ENCODE measurements at places on chromosomes 1 and 21.

GRCh38 chr1:24555591-24556413 lies at the start of gene NCMAP:
NCMAP (plus strand) TSS chr1:24556087; CDS start chr1:24595431, 39,344 bp downstream.
- DNase-seq = peak; percentile 83

DNA sequence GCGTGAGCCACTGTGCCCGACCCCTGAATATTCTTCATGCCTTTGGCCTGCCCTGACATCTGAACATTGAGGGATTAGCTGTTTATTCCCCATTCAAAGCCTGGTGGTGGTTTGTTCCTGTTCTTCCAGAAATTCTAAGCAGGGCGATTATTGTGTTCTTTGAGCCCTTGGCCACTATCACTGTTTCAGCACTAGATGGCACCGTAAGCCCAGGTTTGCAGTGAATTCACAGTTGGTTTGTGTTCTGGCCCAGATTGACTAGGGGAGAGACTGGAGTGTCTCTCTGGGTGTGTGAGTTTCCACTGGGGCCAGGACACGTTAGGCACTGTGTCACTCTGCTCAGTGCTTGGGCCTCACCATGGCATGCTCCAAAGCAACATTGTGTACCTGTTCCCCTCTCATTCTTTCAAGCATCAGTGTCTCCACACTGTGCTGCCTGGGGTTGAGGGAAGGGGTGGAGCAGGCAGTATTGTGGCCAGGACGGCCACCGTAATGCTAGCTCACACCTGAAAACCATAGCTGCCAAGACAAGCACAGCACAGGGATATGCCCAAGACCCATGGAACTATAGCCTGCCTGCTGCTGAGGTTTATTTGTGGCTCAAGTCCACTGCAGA lies 52.7 kb downstream of the PKN2 start:
- peak; percentile 27 for DNase-seq

DNA sequence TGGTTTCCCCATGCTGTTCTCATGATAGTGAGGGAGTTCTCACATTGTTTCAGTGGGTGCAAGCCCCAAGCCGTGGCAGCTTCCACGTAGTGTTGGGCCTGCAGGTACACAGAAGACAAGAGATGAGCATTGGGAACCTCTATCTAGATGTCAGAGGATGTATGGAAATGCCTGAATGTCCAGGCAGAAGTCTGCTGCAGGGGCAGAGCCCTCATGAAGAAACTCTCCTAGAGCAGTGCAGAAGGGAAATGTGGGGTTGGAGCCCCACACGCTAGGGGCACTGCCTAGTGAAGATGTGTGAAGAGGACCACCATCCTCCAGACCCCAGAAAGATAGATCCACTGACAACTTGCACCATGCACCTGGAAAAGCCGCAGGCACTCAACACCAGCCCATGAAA lies 17.0 kb downstream of the GPR161 start:
- DNase-seq = no peak

- DNase-seq = no peak
Measured at GRCh38 chr1:66848193-66848592, 47.1 kb upstream of the INSL5 start.

- DNase-seq = no peak
Measured at GRCh38 chr1:237386362-237387143, 344.6 kb downstream of the RYR2 start.

DNA sequence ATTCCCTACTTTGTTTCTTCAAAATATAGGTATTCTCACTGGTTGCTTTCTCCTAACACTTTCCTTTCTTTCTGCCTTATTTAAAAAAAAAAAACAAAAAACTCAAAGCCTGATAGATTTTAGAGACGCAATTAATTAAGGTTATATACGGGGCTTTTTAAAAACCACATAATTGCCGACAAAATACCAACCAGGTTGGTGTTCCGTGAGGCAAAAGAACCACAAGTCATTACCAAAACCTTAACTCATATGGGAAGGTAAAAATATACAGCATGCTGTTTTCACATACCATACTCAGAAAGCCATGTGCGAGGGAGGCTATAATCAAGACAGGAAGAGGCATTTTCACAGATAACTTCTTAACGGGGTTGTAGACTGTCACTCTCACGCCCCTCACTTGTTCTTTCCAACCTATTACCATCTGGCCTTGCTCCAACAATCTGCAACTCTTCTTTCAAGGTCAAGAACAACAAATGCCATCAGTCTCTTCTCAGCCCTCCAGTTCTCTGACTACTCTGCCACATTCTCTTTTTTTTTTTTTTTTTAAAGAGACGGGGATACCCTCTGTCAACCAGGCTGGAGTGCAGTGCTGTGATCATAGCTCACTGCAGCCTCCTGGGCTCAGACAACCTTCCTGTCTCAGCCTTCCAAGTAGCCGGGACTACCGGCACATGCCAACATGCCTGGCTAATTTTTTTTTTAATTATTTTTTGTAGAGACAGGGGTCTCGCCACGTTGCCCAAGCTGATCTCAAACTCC lies 102.6 kb downstream of the APP start:
- DNase-seq = peak; percentile 17

DNA sequence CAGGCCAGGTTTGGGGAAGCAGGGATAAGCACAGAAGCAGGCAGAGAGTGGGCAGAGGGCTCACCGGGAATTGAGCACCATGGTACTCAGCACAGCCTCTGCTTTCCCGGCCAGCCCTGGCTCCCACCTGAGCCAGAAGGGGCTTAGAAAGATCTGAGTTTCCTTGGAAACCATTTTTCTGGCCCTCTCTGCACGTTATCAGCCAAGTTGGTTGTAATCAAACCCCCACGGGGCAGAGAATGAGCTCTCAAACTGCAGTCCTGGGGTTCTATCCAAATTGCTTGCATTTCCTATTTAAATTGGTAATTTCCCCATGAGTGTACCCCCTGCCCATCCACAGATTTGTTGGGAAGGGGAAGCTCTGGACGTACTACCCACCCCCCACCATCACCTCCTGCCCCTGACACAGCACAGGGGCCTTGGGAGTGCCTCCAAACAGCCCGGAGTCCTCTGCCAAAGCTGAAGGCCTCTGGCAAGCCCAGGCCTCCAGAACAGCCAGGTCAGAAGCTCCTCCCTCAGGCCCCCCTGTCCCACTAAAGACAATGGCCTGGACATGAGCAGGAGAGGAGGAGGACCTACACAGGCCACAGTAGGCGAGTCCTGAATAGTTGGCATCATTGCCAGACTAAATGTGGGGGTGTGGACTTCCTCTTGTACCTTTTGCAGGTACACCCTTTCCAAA lies 42.7 kb upstream of the GJB5 start:
- DNase-seq = no peak

GRCh38 chr1:183287191-183287675 lies 101.2 kb downstream of the LAMC2 start:
- no peak for DNase-seq

DNA sequence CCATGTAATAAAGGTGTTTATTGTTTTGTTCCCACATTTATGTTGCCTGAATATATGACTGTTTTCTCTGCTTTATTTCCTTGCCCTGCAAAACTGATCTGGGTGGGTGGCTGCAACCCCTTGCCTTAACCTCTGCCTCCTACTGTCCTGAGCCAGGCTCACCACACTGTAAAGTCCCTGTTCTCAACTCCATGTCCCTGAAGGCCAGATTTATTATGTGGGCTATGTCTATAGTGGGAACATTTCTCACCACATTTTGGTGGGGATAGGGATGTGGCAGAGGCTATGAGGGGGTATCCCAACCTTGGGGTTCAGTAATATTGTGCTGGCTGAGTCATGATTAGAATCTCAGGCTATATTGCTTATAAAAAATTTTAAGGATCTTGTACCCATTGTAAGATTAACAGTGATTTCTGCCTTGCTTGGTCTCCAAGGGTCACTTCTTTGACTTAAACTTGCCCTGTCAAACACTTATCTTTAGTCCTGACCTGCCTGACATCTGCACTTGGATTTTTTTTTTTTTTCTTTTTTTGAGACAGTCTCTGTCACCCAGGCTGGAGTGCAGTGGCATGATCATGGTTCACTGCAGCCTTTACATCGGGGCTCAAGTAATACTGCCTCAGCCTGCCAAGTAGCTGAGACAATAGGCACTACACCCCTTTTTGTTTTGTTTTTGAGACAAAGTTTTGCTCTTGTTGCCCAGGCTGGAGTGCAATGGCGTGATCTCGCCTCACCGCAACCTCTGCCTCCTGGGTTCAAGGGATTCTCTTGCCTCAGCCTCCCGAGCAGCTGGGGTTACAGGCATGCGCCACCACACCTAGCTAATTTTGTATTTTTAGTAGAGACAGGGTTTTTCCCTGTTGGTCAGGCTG lies 3.6 kb downstream of the RPS8 start:
- DNase-seq = no peak

DNA sequence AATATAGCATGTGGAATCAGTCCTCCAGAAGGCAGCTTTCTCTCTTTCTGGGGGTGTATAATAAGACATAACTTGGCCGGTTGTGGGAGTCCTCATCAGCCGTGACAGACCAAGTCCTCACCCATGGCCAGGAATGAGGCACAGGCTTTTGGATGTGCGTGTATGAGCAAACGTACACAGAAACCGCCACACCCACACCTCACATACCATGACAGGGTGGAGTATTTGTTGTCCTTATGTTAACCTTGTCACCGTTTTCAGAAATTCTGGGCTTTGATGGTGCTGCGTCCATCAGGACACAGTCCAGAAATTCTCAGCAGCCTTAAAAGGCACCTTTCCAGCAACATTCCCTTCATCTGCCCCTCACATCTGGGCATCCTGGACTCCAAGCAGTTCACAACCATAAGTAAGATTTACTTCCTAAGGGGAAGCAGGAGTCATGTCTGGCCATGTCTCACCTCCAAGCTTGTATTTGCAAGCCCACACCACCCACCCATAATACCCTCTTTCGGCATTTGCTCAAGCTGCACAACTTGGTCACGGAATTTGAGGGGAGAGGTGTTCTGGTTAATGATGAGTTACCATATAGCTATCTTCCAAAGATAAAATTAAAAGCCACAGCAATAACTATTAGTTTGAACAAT lies 12.4 kb downstream of the C1orf116 start:
- no peak for DNase-seq

- no peak for DNase-seq
Measured at GRCh38 chr1:168960595-168960994, 145.9 kb upstream of the ATP1B1 start.

DNA sequence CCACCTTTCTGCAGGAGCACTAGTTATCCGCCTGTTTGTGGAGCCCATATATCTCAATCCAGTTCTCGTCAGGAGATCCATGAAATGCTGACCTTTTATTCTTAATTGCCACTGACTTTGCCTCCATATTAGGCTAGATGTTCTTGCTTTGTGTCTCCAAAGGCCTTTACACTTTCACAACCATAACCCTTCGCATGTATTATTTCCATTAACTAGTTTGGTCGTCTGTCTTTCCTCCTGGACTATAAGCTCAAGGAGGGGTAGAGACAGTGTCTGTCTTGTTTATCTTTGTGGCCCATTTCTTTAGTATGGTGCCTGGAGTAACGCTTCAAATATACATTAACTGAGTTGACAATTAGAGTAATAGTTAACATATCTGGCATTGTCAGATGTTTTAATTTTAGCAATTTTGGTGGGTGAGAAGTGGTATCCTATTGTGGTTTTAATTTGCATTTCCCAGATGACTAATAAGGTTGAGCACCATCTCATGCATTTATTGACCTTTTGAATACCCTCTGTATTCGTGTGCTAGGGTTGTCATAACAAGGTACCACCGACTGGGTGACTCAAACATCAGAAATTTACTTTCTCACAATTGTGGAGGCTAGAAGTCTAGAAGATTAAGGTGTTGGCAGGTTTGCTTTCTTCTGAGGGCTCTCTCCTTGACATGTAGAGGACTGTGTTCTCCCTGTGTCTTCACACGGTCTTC lies 21.7 kb upstream of the IL12RB2 start:
- no peak for DNase-seq

DNA sequence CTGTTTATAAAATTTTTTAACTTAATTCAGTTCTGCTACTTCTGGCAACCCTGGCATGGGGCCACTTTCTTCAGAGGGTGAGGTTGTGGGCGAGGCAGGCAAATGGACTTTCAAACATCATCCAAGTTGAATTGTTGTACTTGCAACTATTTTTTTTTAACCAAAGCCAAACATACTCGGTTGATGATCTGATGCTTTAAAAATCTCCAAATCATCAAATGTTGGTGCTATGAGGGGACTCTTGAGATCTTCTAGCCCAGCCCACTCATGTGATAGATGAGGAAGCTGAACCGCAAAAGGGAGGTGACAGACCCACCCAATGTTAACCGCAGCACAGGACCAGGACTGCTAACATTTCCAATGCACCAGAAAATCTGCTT lies 6.7 kb downstream of the SLC1A7 start:
- no peak for DNase-seq

DNA sequence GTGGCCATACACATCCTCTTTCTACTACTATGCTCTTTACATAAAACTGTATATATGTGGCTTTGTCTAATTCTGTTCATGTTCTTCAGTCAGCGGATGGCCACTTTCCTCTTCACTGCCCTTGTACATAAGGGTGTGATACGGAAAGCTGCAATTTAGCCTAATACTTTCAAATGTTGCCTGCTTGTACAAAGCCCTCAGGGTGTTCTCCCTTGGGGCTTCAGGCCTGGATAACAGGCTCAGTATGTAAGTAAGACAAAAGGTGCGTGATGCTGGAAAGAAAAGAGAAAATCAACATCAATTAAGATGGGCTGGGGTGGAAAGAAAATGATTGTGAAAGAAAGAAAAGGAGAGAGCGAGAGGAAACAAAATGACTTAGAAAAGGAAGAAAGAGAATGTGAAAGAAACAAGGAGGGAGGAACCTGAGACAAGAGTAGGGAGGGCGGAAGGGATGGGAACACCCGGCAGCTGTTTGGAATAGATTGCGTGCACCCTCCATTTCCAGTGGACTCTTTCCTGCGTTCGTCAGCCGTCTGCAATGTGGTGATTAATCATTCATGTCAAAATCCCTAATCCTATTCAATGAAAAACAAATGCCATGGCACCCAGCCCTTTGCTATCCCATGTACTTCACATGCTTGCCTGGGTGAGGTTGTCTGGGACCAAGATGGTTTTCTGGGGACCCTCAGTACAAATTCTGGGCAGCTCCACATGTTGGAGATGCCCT lies 553.6 kb downstream of the NUF2 start:
- DNase-seq = peak; percentile 13

DNA sequence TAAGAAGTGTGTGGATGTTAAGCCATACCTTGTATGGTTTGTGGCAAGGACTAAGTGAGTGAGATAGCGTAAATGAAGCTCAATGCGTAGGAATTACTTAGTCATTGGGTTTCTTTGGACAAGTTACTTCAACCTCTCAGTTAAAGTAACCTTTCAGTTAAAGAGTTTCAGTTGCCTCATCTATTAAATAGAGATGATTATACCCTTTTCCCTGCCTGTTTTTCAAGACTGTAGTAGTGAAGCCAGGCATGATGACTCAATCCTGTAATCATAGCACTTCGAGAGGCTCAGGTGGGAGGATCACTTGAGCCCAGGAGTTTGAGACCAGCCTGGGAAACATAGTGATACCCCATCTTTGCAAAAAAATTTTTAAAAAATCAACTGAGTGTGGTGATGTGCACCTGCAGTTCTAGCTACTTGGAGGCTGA lies 6.3 kb downstream of the ZMPSTE24 start:
- DNase-seq = no peak

- no peak for DNase-seq
Measured at GRCh38 chr1:62295921-62296491, 23.2 kb downstream of the KANK4 start.
